Activated CD8-positive, alpha-beta memory T cell treated with anti-CD3 and anti-CD28 coated beads, Interleukin-2, amount 50 U/mL, for 4 hours (primary cell): ENCODE measurements at places on chromosomes 3 and 15.

GRCh38 chr15:101250873-101251829 lies 697 bp downstream of the CHSY1 start:
- peak; percentile 32 for DNase-seq

- no peak for DNase-seq
These were observed 4.5 kb upstream of the POPDC2 start for GRCh38 chr3:119664850-119665379.

DNA sequence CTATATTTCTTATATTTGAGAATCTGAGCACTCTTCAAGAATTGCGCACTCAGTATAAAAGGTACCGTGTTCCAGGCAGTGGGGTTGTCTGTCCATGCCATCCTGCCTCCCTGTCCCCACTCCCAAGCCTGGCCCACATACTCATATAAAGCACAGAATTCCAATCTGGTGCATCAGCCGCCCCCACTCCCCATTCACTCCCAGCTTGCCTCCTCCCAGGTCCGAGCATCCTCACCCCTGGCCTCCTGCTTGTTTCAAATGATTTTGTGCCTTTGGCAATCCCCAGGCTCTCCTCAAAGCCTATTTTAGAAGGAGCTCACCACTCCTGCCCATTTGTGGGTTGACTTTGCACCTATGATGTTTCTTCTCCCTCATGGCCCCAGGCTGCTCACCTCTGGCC lies 22.2 kb upstream of the IGF1R start:
- no peak for DNase-seq

DNA sequence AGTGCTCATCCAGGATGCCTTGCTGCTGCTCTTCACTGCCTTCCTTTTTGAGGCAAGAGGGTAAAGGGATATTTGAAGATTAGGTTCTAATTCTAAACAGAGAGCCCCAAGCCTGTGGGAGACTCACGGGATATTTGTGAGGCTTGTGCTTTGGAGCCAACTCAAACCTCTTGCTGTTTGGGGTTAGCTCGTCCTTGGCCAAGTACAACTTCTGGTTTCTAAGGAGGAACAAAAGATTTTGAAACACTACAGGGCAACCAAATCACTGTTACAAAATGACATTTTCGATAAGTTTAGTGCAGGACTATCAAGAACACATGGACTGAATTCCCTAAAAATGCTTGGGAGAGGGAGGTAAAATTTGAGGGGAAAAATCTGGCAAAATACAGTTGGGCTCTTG lies 190.2 kb downstream of the RORA start:
- no peak for DNase-seq

- no peak for DNase-seq
These were observed 102.9 kb downstream of the CHST2 start for GRCh38 chr3:143222505-143222904.

DNA sequence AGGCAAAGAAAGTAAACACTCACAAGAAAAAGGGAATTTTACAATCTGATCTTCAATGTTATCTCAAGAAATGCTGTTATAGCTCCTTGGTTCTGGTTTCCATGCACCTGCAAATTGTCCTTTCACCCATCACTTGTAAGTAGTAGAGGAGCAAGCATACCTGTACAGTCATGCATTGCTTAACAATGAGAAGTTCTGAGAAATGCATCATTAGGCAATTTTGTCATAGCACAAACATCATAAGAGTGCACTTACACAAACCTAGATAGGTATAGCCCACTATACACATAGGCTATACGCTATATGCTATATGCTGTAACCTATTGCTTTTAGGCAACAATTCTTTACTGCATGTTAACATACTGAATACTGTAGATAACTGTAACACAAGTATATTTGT lies 672.3 kb downstream of the FHIT start:
- no peak for DNase-seq

DNA sequence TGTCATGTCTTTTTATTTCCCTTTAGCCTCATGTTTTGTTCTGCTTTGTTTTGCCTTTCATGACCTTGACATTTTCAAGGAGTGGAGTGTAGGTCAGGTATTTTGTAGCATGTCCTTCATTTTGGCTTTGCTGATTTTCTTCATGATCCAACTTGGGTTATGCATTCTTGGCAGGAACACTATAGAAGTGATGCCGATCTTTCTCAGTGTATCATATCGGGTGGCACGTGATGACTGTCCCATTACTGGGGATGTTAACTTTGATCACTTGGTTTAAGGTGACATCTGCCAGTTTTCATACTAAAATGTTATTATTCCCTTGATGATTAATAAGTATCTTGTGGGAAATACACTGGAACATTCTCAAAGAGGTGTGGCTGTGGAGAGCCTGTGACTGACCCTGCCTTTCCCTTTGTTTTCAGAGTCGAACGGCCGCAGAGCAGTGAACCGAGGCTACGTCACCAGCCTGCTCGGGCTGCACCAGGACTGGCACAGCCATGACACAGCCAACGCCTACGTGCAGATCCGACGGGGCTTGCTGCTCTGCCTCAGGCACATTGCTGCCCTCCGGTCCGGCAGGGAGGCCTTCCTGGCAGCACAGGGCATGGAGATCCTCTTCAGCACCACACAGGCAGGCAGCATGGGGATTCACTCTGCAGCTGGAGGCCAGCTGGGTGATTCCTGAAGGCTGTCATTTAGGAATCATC lies 167.7 kb downstream of the AGBL1 start:
- DNase-seq: no peak

DNA sequence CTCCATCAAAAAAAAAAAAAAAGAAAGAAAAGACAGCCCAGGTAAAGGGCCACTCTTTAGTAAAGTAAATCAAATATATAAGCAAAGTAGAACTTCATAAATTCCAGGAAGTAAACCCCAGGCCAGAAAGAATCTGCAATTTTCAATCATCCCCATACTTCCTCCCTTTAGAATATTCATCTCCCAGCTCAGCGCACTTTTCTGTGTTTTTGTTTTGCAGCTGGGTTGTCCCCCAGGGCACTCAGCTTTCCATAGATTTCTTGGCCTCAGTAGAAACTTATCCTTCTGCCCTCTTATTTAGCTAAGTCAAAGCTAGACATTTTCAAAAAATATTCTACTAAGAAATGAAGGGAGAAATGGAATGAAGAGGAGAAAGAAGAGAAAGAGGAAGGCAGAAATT lies 24.0 kb upstream of the SPRED1 start:
- no peak for DNase-seq

GRCh38 chr3:44108481-44108880 lies 133.2 kb upstream of the TOPAZ1 start:
- no peak for DNase-seq

- DNase-seq: no peak
These were observed 210.0 kb downstream of the NFKBIZ start for GRCh38 chr3:102059145-102059943.

- DNase-seq: no peak
These were observed 516.7 kb upstream of the CFAP20DC start for GRCh38 chr3:59566481-59566975.

- DNase-seq: peak; percentile 39
These were observed 13.9 kb downstream of the ARHGEF3 start for GRCh38 chr3:56787784-56788256.

GRCh38 chr3:143269741-143270140 lies 150.2 kb downstream of the CHST2 start:
- no peak for DNase-seq

- no peak for DNase-seq
These were observed 70.5 kb upstream of the MAP4 start for GRCh38 chr3:48086705-48087104.

- no peak for DNase-seq
These were observed 160.8 kb downstream of the FBLN2 start for GRCh38 chr3:13709706-13710105.

DNA sequence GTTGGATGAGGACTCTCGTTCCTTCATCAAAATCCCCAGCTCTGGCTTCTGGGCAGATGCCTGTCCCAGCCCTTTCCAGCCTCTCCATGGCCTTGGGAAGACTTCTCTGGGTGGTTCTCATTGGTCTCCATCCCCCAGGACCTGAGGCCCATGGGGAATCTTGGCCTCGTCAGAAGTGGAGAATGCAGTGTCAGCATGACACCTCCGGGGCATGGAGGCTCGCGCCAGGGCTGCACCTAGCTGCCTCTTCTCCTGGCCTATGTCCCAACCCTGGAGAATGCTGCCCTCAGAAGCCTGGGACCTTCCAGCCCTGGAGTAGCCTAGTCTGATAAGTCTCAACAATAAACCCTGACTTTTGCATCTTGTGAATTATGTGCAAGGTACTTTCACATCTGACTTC lies 3.0 kb downstream of the KBTBD13 start:
- no peak for DNase-seq

DNA sequence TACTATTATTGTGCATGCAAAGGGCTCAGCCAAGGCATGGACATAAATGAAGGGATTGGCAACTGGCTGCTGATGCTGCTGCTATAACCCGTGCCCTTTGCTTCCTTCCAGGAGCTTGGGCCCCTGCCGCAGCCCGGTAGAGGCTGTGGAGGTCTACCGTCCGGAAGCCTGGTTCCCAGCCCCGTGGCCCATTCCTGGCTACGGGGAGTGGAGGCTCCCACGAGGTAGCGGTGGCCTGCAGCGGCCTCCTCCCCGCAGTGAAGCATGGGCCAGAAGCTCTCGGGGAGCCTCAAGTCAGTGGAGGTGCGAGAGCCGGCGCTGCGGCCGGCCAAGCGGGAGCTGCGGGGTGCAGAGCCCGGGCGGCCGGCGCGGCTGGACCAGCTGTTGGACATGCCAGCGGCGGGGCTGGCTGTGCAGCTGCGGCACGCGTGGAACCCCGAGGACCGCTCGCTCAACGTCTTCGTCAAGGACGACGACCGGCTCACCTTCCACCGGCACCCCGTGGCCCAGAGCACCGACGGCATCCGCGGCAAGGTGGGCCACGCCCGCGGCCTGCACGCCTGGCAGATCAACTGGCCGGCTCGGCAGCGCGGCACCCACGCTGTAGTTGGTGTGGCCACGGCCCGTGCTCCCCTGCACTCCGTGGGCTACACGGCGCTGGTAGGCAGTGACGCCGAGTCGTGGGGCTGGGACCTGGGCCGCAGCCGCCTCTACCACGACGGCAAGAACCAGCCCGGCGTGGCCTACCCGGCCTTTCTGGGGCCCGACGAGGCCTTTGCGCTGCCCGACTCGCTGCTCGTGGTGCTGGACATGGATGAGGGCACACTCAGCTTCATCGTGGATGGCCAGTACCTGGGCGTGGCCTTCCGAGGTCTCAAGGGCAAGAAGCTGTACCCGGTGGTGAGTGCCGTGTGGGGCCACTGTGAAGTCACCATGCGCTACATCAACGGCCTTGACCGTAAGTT lies 15.0 kb downstream of the SPSB4 start:
- DNase-seq: no peak

DNA sequence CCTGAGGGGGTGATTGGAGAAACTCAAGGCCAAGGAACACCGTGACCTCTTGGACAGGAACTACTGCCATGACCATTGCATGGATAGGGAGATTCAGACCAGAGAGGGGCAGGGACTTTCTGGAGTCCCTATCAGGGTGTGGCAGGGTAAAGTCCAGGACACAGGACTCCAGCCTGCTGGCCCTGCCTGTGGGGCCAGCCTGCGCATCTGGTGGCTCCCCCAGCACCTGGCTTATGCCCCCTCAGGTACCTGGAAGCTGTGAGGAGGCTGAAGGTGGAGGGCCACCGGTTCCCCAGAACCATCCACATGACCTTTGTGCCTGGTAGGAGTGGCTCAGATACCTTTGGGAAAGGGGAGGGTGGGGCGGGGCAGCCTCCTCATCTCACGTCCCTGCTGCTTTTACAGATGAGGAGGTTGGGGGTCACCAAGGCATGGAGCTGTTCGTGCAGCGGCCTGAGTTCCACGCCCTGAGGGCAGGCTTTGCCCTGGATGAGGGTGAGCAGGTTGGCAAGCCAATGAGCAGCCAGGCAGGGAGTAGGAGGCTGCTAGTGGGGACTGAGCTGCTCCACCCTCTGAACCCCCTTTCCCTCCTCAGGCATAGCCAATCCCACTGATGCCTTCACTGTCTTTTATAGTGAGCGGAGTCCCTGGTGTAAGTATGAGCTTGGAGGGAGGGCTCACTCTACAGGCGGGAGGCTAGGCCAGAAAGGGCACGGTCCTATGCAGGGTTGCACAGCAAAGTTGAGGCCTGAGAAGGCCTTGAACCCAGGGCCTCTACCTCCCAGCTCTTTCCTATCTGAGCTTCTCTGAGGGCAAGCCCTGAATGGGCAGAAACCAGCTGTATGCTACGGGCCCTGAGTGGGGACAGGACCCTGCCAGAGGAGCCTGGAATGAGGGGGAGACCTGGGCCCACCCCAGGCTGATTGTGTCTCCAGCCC lies 2.9 kb downstream of the ACY1 start:
- DNase-seq: no peak

- DNase-seq: no peak
These were observed 3.5 kb upstream of the AHSG start for GRCh38 chr3:186609247-186609868.

- DNase-seq: no peak
These were observed 125.9 kb downstream of the MYRIP start for GRCh38 chr3:39935261-39935660.

DNA sequence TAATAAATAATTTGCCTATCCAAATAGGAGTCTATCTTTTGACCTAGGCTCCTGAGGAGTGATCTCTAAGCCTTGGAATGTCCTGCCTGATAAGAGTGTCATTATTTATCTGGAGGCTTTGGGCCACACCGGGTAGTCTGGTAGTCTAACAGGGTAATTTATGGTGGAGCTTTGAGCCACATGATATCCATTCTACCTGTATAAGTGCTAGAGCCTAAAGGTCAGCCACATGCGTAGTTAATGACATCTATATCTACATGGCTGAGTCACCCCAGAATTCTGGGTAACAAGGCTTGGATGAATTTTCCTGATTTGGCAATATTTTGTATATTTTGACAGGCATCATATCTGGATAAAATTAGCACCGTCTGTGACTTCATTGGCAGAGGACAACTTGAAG lies 681.4 kb downstream of the MCTP2 start:
- no peak for DNase-seq

DNA sequence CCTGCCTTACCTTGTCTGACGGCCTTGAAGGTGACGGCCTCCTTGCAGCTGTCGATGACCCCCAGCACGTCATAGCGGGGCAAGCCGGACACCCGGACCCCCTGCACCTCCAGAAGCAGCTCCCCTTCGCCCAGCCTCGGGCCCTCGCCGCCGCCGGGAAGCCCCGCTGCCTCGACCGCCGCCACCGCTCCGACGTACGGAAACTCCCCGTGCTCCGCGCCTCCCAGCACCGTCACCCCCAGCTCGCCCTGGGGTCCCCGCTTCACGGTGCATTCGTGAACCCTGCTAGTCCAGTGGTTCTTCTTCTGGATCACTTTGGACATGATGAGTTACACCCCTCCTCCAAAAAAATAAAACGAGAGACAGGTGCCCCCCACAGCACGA lies 740 bp downstream of the MAGI1 start:
- DNase-seq: no peak

GRCh38 chr3:133364704-133365103 lies 35.2 kb upstream of the BFSP2 start:
- DNase-seq: no peak

DNA sequence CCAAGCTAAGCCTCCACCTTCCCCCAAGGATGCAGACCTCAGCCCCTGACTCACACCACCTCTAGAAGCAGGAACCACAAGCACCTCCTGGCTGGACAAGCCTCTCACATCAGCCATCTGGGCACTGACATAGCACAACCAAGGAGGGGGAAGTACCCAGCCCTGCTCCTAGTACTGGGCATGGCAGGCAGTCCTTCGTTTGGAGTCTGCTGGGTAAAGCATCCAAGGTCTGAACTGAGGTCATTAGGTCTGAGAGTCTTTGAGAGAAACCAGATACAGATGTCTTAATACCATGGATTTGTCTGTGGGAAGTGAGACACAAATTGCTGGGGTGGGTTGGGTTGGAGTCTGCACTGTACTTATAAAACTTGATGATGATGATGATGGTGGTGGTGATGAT lies 61.8 kb downstream of the CCDC33 start:
- DNase-seq: no peak

GRCh38 chr3:129277829-129278271 lies 820 bp upstream of the HMCES start:
- no peak for DNase-seq
